ENCODE measurements at places on chromosomes 12 and 14.

GRCh38 chr14:96821501-96821900 is 24.3 kb downstream of the VRK1 start:
- no peak for DNase-seq

DNA sequence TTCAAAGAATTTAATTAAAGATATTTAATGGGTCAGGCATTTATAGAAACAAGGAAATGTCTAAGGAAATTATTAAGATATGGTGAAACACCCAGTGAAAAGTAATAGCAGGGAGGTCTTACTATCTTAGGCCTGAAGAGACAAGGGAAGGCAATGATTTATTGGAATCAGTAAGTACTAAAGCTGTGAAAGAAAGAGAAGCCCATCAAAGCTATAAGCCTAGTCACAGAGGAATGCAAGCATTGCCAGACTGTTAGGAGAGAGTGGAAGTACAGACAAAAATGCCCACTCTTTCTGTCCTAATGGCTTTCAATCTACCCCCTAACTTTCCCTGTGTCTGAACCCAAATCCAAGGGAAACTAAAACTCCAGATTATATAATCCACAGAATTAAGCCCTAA is 69.2 kb upstream of the PIK3C2G start:
- no peak for DNase-seq

DNA sequence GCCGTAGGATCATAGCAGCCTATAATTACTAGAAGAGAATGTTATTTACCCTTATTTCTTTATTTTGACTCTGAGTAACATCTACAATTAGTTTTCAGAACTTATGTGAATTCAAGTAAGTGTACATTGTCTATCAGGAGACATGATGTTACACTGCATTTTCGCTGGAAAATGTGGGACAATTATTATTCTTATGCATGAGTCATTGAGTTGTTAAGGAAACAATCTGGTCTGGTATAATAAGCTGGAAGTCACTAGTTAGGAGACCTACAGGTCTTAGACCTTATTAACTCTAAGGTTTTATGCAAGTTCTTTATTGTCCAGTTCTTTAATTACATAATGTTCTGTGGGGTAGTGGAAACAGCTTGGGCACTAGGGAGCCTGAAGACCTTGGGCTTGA is 5.8 kb downstream of the KTN1 start:
- no peak for DNase-seq

GRCh38 chr12:82357845-82358199 is 365 bp downstream of the CCDC59 start:
- DNase-seq, result no peak

- no peak for DNase-seq
Observed at GRCh38 chr12:818733-819132, 66.4 kb downstream of the WNK1 start.

DNA sequence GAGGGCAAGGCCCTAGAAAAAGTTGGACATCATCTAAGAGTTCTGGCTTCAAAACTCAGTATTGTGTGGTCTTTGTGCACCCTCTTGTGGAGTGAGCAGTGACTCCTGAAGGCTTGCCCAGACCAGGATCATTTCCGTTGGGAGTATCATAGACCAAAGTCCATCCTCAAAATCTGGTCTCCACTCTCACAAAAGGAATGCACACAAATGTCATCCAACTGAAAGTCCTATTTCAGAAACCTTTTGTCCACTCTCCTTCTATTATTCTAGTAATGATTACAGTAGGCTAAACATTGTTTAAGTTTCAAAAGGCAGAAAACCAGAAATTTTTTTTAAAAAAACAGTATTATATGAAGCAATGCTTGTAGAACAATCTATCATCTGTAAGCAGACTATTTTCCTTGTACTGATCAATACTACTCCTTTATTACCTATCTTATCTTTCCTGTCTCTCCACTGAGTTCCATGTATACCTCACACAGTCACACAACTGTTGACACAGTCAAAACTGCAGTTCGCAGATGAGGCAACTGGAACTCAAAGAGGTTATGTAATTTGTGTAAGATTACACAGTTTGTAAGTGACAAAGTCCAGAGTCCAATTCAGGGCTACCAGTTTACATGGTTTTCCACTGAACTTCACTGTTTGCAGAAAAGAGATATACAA is 41.4 kb downstream of the COX16 start:
- DNase-seq, result peak; percentile 34

DNA sequence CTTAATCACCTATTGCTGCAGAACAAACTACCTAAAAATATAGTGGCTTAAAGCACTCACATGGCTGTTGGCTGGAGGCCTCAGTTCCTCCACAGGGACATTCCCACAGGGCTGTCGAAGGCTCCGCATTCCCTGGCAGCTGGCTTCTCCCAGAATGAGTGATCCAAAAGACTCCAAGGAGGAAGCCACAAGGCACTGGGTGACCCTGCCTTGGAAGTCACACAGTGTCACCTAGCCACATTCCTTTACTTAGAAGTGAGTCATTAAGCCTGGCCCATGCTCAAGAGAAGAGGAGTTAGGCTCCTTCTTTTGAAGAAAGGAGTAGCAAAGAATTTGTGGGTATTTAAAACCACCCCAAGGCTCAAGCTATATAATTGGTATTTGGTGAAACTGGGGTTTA is 63.9 kb upstream of the MAP1LC3B2 start:
- peak; percentile 53 for DNase-seq

DNA sequence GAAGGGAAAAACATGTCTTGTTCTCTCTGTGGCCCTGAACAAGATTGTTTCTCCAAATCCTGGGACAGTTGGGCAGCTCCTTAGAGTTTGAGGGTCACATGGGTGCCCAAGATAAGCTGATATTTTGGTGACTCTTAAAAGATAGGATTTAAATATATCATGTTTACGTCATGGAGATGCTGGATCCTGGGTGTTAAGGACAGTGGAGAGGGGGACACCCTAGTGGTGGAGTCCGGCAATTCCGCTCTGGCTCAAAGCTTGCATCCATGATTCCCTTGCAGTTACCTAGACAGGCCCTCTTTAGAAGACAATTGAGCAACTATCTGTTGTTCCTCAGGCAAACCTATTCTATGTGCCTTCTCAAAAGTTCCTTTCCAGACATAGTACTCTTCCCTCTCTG is 101.8 kb downstream of the CMKLR1 start:
- DNase-seq, result no peak

- peak; percentile 32 for DNase-seq
Observed at GRCh38 chr14:47392326-47392725, 283.1 kb downstream of the MDGA2 start.

DNA sequence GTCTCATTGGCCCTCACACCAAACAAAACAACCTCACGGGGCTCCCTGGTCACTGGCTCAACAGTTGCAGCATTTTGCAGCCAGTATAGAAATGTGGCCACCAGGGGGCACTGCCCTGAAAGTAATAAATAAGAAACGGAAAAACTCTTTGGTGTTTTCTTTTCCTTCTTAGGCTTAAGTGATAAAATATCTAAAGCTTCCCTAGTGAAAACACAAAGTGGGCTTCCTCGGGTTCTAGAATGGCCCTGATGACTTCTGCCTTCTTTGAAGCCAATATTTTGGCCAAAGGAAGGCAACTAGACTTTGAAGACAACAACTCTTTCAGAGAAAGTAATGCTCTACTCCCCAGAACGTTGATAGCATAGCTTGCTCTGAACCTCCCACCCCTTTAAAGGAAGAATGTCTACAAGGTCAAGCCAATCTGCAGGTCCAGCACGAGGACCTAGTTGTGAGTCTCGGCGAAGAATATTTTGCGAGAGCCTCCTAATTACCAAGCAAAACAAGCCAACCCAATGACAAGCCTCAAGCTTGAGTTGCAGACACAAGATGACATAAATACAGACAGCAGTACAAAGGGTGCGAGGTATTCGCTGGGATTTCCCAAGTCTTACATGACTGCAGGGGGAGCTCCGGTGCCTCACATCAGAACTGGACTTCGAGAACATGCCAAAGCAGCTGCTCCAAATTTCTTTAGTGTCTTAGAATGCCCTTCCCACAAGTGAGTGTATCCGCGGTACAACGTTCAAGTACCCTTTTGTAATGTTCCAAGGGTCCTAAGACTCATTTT is 2.6 kb downstream of the ITPK1 start:
- peak; percentile 66 for DNase-seq

GRCh38 chr14:101819251-101819990 is 57.9 kb downstream of the PPP2R5C start:
- no peak for DNase-seq

DNA sequence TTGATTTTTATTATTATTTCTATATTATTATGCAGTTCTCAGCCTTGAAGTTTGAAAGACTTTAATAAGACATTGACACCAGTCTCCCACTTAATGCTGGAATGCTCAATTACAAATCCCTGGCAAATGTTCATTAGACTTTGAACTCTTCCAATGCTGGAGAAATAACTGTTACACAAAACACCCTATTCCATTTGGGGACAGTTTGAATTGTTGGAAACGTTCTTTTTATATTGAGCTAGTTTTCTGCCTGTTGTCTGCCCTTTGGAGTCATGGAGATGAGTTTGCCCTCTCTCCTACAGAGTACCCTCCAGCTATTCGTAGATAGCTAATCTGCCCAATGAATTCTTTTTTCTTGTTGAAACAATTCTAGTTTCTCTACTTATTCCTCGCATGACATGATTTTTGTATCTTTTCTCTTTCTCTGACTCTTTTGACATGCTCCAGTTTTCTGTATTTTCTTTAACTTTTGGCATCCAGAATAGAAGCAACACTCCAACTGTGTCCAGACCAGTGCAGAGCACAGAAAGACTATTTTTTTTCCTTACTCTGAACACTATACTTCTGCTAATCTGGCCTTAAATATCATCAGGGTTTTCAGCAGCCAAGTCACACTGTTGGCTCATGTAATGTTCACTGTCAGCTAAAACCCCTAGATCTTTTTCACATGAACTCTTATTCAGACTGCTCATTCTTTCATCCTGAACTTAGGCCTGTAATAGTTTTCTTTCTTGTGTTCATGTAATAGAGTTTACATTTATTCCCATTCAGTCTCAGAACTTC is 379.3 kb downstream of the RAD51B start:
- no peak for DNase-seq

DNA sequence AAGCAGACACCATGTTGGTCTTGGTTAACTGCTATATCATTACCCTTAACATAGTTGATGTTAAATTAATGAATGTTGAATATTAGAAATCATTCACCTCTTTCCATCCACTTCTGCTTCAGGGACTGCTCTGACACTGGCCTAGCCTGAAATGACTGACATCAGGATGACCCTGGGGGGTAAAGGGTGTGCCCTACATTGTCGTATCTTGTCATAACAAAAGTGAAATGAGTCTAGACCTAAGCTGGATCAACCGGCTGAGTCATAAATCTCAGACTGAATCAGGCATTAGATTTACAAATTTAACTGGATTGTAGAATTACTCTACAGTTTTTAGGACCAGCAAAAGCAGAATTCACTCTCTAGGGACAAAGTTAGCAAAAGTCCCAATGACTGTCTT is 35.3 kb downstream of the KICS2 start:
- DNase-seq, result no peak

- DNase-seq, result no peak
Observed at GRCh38 chr14:51331486-51332367, 91.7 kb downstream of the TMX1 start.

- DNase-seq, result no peak
Observed at GRCh38 chr14:48373981-48374380, 698.6 kb upstream of the MDGA2 start.

DNA sequence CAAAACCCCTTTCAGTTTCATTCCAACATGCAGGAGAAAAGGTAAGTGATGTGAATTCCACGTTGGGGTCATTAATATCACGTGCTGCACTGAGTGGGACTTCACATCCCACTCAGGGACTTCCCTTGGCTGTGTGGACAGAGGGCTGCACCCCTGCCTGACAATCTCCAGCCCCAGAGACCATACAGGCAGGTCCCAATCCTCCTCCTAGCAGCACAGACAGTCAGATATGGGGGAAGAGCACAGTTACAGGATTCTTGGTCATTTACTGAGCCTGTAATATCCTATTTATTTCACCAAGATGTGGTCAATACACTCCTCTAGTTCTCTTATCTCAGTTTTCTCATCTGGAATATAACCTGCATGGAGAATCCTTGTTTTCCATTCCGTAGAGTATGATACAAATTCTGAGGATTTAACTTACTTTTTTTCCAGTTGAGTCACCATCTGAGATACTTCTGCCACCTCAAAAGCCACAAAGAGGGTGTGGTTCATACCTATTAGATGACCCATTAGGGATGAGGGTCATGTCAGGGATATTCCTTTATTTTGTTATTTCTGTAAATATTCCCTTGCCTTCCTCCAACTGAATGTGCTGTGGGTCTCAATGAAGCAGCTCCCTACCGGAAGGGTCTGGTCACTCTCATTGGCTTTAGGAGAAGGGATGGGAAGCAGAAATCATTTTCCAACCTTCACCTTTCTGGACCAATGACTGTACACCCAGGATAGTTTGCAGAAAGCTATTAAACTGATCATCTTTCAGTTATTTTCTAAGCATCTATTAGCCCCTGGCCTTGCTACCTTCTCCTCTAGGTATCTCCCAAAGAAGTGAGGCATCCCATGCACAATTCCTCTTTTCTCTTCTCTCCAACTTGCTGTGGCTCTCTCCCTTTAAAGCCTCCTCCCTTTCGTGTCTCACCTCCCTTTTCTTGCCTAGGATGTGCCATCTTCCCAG is 43.0 kb upstream of the NTF3 start:
- DNase-seq, result no peak

DNA sequence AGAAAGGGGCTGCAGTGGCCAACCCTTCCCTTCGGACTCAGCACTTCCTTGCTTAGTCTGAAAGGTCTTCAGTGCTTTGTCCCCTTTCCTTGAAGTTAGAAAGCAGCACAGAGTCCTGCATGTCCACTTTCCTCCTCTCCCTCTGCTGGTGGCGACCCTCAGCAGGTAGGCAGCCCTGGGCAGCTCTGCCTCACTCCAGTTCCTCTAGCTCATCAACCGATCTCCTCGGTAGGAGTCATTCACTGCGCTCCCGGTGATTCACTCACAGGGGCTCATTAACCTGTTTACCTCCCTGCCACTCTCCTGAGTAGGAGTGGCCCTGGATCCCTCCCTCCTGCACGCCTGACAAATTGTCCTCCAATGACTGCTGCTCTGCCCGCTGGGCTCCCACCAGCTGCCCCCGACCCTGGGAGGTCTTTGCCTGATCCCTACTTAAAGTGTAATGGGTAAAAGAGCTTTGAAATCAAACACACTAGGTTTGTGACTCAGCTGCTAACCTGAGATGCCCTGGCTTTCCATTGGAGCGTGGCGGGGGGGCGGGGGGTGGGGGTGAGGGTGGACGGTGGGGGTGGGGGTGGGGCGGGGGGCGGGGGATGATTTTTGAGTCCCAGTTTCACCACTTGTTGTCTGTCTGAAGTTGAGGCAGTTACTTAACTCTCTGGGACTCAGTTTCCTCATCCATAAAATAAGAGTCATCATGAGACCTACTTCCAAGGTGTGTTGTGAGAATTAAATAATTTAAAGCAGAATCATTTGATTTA is 4.2 kb downstream of the SCNN1A start:
- DNase-seq, result peak; percentile 74

DNA sequence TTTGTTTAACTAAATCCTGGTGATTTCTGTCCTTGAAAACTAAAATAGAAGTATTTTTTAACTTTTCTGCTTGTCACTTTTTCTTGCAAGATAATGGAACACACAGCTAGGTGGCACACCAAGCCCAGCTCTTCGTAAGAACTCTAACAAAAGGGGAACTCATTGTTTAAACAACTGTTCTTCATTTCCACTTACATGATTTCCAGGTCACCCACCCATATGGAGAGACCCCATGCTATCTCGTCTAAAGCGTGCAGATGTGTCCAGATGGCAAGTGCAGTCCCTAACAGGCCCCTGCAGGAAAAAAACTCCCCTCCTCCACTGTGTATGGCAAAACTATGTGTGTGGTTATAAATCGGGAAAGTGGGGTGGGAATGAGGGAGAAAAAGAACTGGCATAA is 43.3 kb upstream of the NT5DC3 start:
- no peak for DNase-seq

All from LNCaP clone FGC (cell line).